ENCODE measurements at places on chromosomes 7 and 10. TPM values are rescaled to one million over a fixed set of nuclear protein-coding genes. Genes with fewer than 3 reads are reported as not detected.

DNA sequence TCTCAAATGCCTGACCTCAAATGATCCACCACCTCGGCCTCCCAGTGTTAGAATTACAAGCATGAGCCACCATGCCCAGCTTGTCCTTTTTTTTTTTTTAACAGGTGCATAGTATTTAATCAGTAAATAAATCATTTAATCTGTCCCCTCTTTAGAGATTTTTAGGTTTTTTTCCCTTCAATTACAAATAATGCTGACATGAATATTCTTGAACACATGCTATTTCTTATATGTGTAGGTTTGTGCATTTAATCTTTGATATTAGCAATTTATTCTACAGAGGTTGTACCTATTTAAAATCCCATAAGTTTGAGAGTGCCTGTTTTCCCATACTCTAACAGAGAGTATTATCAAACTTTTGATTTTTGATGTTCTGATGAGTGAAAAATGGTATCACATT lies 24.2 kb upstream of the ARMC3 start:
- H3K27ac ChIP-seq, result no peak overlapping the region
- no peak for DNase-seq
- no peaks in the 10 kb centered on the region for H3K4me1 ChIP-seq
- H3K27me3 ChIP-seq, result no peaks in the 10 kb centered on the region

DNA sequence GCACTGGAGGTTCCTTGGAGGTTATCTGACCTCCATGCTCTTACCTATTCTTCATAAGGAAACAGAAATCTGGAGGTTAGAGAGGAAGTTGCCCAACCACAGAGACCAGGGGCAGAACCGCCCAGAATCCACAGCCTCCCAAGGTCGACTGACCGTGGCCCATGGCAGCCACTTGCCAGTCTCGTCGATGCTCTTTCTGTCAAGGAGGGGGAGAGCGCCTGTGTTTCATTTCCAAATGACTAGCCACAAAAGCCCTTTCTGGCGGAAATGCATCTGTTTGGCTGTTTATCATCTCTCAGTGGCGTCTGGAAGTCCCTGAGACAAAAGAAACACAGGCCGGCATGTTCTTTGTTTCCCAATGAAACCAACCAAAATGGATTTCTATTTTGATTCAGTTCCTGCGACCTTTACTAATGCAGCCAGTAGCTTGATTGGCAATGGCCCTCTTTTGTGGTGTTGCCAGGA lies 2.9 kb downstream of the RAMP3 start:
- no peak for DNase-seq
- peaks cover 9% of the 10 kb centered on the region for H3K27me3 ChIP-seq
- H3K36me3 ChIP-seq, result no peaks in the 10 kb centered on the region
- H3K27ac ChIP-seq, result no peak overlapping the region
- H3K4me3 ChIP-seq, result peak overlapping the region; percentile 47
- peaks cover 13% of the 10 kb centered on the region for H3K4me1 ChIP-seq

- H3K4me3 ChIP-seq, result no peak overlapping the region
- DNase-seq, result no peak
- H3K27me3 ChIP-seq, result no peaks in the 10 kb centered on the region
- H3K36me3 ChIP-seq, result no peaks in the 10 kb centered on the region
These were observed 853.5 kb downstream of the KCNMA1 start for GRCh38 chr10:76784076-76784475.

GRCh38 chr7:29330136-29330535 lies 135.6 kb downstream of the CHN2 start:
- peaks cover 27% of the 10 kb centered on the region for H3K27me3 ChIP-seq
- H3K27ac ChIP-seq, result no peak overlapping the region
- H3K4me3 ChIP-seq, result no peak overlapping the region
- no peak for DNase-seq
- H3K4me1 ChIP-seq, result peaks cover 16% of the 10 kb centered on the region

GRCh38 chr7:49407205-49407604 lies 366.2 kb upstream of the VWC2 start:
- H3K27me3 ChIP-seq, result no peaks in the 10 kb centered on the region
- H3K4me1 ChIP-seq, result no peaks in the 10 kb centered on the region
- no peak overlapping the region for H3K4me3 ChIP-seq

GRCh38 chr10:126160971-126161630 lies 227.2 kb downstream of the ADAM12 start:
- DNase-seq, result no peak
- no peak overlapping the region for H3K4me3 ChIP-seq
- no peaks in the 10 kb centered on the region for H3K4me1 ChIP-seq
- H3K27me3 ChIP-seq, result no peaks in the 10 kb centered on the region
- no peak overlapping the region for H3K27ac ChIP-seq

GRCh38 chr10:49356944-49357343 lies 38.9 kb downstream of the DRGX start:
- H3K4me1 ChIP-seq, result peaks cover 2% of the 10 kb centered on the region
- H3K36me3 ChIP-seq, result no peaks in the 10 kb centered on the region
- no peak overlapping the region for H3K4me3 ChIP-seq
- H3K27me3 ChIP-seq, result no peaks in the 10 kb centered on the region
- H3K27ac ChIP-seq, result no peak overlapping the region

GRCh38 chr10:59627366-59628018 lies 82.2 kb downstream of the SLC16A9 start:
- H3K36me3 ChIP-seq, result no peaks in the 10 kb centered on the region
- no peak for DNase-seq
- no peak overlapping the region for H3K27ac ChIP-seq
- no peak overlapping the region for H3K4me3 ChIP-seq

DNA sequence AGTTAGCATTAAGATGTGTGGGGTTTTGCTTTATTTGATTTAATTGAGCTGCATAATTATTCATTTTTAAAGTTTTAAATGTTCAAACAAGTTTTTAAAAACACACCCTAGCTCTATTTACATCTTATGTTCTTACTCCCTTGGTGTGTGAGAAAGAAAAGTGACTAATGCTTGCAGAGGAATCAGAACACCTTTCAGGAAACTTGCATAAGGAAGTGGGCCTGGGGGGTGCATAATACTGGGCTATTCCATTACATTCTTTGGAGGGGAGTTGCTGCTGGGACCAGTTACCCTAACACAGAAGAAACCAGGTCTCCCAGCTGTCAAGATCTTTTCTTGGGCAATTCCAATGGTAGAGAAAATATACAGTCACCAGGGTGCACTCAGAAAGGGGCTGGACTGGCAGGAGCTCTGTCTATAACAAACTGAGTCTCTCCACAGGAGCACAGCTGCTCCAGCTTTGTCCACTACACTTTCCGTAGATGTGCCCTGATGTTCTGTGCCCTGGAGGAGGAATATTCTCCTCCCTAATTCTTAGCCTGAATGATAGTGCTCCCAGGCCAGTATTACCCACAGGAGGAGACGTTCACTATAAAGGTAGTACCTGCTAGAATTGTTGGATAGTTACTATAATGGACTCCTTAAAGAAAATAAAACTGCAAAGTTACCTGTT lies 304.2 kb downstream of the CDC14C start:
- no peaks in the 10 kb centered on the region for H3K27me3 ChIP-seq
- no peak for DNase-seq
- no peaks in the 10 kb centered on the region for H3K36me3 ChIP-seq
- no peak overlapping the region for H3K27ac ChIP-seq

DNA sequence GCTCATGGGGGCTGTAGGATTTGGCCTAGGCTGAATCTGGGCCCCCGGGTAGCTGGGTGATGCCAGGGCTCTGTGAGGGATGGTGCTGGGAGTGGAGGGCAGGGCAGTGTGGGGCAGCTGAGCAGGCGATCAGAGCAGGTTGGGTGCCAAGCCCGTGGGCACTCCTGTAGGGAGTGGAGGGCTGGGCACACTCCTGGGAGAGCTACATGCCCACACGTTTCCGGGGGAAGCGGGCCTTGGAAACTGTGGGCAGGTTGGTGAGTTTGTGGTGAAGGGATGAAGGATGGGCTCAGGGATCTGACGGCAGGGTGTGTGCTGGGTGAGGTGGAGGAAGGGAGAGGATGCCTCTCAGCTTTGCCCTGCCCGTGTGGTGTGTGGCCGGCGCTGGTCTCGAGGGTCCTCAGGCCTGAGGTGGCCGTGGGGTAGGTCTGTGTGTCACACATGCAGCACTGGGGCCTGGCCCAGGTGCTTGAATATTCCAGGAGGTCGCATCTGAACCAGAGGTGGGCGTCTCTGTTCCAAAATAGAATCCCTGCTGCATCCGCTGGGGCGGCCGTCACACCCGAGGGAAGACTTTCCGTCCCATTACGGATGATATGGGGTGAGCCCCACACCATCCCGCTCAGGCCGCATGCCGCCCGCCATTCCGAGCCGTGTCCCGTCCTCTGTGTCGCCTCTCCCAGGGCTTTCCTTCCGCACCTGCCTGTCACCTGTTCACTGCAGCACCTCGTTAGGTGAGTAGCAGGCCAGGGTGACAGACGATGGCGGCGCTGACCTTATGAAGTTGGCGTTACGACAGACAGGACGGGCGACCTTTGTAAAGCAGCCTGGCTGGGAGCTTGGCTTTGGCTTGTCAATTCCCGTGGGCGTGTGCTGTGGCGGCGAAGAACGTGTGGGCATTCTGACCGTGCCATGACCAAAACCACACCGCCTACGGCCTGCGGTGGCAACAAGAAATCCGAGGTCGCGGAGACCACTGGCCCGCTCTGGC lies 143.6 kb downstream of the ACTR3B start:
- H3K4me1 ChIP-seq, result no peaks in the 10 kb centered on the region
- H3K27me3 ChIP-seq, result no peaks in the 10 kb centered on the region
- no peak overlapping the region for H3K4me3 ChIP-seq
- no peak overlapping the region for H3K27ac ChIP-seq
- H3K36me3 ChIP-seq, result no peaks in the 10 kb centered on the region
- DNase-seq, result no peak

GRCh38 chr7:23709081-23709750 lies 803 bp upstream of the STK31 start:
- H3K27ac ChIP-seq, result no peak overlapping the region
- H3K4me3 ChIP-seq, result no peak overlapping the region
- H3K27me3 ChIP-seq, result no peaks in the 10 kb centered on the region
- DNase-seq, result no peak
- no peaks in the 10 kb centered on the region for H3K4me1 ChIP-seq
- peaks cover 23% of the 10 kb centered on the region for H3K36me3 ChIP-seq

DNA sequence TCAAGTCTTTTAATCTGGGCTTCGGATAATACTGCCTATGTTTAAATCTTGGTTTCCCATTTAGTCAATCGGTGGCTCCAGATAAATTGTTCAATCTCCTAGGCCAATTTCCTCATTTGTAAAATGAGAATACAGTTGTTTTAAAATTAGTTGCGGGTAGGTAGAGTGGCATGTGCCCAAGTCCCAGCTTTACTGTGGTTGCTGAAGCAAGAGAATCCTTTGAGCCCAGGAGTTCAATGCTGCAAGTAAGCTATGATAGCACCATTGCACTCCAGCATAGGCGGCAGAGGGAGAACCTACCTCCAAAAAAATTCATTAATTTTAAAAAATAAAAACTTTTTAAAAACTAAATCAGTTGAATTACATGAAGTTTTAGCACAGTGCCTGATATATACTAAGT lies 7.3 kb downstream of the RNF216 start:
- H3K27me3 ChIP-seq, result no peaks in the 10 kb centered on the region
- peak overlapping the region; percentile 29 for H3K27ac ChIP-seq
- no peak for DNase-seq
- H3K36me3 ChIP-seq, result no peaks in the 10 kb centered on the region
- H3K4me1 ChIP-seq, result peaks cover 9% of the 10 kb centered on the region

WEE2 gene
- polyA plus RNA-seq, result 0.40 TPM

DNA sequence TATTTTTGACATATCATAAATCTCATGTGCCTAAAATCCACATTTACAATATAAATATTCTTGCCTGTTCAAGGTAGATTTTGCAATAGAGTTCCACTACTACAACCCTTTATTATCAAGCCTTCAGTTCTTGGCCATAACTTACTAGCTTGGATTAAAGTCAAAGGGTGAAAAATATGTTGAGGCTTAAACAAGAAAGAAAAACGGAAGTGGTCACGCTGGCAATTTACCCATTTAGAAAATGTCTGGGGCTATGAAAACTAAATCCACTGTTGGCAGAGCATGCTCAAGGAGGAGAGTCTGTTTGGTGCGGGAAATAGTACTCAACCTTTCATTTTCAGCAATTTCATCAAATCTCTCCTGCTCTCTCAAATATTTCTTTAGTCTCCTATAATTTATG lies 209.8 kb upstream of the RHOBTB1 start:
- no peak for DNase-seq
- no peaks in the 10 kb centered on the region for H3K36me3 ChIP-seq
- no peak overlapping the region for H3K4me3 ChIP-seq
- H3K27ac ChIP-seq, result no peak overlapping the region

DNA sequence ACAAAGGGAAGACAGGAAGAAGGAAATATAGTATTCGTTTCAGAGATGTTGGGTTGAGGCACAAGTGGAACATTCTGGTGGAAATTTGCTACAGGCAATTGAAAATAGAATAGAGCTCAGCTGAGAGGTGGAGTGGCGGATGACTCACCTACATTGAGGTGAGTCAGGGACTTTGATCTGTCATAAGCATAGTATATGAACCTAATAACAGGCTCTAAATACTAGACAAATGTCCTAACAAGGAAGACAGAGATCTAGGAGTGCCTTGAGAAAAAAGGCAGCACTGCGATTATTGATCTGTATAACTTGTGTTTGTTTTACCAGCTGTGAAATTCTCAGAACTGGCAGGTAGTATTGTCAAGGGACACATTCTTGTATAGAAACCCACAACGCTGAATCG lies 907 bp upstream of the IFRD1 start:
- H3K36me3 ChIP-seq, result no peaks in the 10 kb centered on the region
- peak overlapping the region; percentile 97 for H3K27ac ChIP-seq
- peak overlapping the region; percentile 96 for H3K4me3 ChIP-seq
- peaks cover 10% of the 10 kb centered on the region for H3K4me1 ChIP-seq
- DNase-seq, result no peak

ACSM6 gene
- 0.42 TPM for polyA plus RNA-seq

CLDN4 gene
- polyA plus RNA-seq, result 87.3 TPM

DNA sequence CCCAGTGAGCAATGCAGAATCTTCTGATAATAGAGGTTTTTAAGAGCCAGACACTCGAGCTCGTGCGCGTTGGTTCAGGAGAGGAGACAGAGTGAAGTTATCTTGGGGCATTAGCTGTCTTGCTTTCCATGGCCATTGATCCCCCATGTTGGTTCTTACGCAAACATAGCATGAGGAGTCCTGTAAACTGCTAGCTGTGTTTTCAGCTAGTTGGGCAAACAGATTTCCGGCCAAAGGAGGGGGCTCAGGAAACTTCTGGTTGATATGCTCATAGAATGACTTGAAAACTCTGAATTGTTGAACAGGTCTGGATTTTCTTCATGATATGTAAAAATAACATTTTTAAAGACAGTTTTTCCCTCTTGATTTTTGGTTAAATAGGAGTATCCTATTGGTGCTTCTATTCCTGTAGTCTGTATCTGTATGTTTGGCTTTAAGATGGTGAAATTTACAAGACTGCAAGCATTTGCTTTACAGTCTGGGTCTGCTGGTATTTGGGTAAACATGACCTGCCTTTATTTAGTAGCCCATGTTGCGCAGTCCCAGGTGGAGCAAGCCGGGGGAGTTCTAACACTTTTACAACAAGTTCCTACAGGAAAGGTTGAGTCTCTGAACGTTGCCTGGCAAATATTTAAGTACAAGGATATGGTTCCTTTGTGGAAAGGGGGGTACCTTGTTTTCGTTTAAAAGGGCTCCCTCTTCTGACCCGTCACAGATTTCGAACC lies 218.4 kb upstream of the KCND2 start:
- DNase-seq, result no peak
- no peaks in the 10 kb centered on the region for H3K27me3 ChIP-seq
- no peak overlapping the region for H3K4me3 ChIP-seq
- no peaks in the 10 kb centered on the region for H3K36me3 ChIP-seq
- peak overlapping the region; percentile 47 for H3K27ac ChIP-seq

GBX1 gene
- 0.42 TPM for polyA plus RNA-seq

Data from left lung (tissue), 14 donors.